ENCODE measurements at places on chromosomes 5 and 9.

GRCh38 chr5:64213531-64213930, 47.9 kb downstream of the RNF180 start:
- ATAC-seq = no peak

GRCh38 chr5:141605523-141606277, 13.1 kb downstream of the DIAPH1 start:
- ATAC-seq = peak; percentile 95

GRCh38 chr9:114690308-114690707, 8.3 kb upstream of the TEX48 start:
- ATAC-seq = no peak

GRCh38 chr5:110354915-110355644, 371.4 kb downstream of the TMEM232 start:
- no peak for ATAC-seq

DNA sequence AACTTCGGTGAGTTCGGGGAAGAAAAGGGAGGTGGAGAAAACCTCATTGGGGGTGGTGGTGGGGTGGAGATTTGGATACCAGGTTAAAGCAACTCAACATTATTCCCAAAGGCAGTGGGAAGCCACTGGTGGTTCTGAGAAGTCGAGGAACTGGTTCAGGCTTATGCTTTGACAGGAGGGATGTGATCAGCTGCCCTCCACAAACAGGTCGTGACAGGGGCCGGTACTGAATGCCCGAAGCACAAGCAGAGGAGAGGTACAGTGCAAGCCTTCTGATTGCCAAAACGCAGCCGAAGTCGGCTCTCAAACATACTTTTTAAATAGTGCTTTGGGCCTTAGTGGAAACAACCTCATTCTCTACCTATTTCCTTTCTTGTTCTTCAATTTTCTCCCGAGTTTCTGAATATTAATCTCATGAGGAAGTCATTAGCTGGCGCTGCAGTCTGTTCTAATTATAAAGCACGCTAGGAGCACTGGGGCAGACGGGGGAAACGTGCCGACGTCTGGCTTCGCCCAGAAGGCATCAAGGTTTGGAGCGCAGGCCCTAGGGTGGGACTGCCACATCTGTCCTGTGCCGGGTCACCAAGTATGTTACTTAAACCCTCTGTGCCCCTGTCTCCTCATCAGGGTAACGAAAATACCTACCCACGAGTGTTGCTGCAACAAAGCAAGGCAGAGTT, 27.3 kb downstream of the SHB start:
- ATAC-seq = no peak

DNA sequence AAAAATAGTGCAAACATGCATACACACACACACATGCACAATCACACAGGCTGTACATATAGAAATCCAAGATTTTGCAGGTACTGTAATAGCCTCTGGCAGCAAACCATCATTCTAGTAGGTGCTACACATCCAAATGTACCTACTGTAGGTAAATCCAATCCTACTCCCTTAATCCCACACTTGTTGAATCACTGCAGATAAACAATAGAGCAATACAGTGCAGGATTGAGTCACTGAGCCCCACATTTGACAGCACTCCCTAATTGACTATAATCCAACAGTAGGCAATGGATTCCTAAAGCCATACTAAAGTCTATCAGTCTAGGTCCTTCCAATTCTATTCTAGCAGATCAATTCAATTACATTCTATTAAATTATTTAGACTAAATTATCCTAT, 1640.5 kb upstream of the CDH9 start:
- ATAC-seq = no peak

GRCh38 chr9:121569266-121569648, 69.6 kb upstream of the GGTA1 start:
- ATAC-seq = no peak

Data from activated CD4-positive, CD25-positive, alpha-beta regulatory T cell treated with anti-CD3 and anti-CD28 coated beads, Interleukin-2, amount 50 U/mL, for 24 hours (primary cell).